ENCODE measurements at places on chromosomes 13 and 19. TPM values are rescaled to one million over a fixed set of nuclear protein-coding genes. Genes with fewer than 3 reads are reported as not detected.

MEF2B gene
- 0.17 TPM for polyA plus RNA-seq

PLPPR3 gene
- polyA plus RNA-seq: 0.08 TPM

DNA sequence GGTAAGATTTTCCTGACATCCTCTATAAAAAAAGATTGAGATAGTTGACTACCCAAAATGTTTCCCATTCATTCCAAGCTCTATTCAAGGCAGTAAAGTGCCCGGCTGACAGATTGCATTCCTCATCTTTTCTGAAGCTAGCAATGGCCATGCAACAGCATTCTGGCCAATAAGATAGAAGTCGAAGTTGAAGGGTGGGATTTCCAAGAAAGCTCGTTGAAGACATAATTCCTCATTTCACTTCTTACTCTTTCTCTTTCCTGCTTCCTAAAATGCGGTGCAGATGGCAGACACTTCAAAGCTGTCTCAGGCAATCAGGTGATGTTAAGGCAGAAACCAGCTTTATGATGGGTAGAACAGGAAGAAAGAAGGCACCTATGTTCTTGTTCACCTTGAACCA lies 13.4 kb upstream of the ALOX5AP start:
- no peak overlapping the region for H3K4me3 ChIP-seq
- DNase-seq: no peak
- no peak overlapping the region for H3K27ac ChIP-seq
- peaks cover 12% of the 10 kb centered on the region for H3K4me1 ChIP-seq
- H3K36me3 ChIP-seq: no peaks in the 10 kb centered on the region

DNA sequence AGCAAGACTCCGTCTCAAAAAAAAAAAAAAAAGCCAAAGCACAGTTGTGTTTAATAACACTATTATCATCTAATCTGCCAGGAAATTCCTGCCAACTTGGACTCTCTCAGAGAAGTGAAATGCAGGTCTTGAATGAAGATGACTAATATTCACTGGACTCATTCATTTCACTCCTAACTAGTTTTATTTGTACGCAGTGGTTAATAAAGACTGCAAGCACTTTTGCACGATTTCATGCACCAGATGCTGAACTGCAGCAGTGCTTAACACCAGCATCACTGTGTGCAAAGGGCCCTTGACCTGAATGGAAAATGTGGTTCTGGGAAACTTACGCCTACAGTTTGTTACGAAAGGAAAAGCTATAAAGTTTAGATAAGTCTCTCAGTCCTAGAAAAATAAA lies 63.3 kb downstream of the DHRS12 start:
- H3K36me3 ChIP-seq: peaks cover 20% of the 10 kb centered on the region
- no peaks in the 10 kb centered on the region for H3K27me3 ChIP-seq
- no peak for DNase-seq
- no peak overlapping the region for H3K4me3 ChIP-seq

DNA sequence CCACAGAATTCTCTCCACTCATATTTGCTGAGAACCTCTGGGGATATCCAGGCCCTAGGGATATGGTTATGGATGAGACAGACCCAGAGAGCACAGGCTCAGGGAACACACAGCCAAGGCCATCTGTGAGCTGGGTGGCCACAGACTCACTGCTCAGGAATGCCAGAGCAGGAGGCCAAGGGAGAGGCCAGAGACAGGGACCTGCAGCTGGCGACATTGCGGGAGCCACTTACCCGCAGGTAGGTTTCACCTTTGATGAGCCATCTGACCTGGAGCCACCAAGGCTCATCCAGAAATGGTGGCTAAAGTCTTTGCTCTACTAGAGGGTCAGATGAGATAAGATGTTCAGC lies 29.4 kb downstream of the CCNE1 start:
- H3K27ac ChIP-seq: no peak overlapping the region
- DNase-seq: no peak
- H3K4me3 ChIP-seq: no peak overlapping the region
- no peaks in the 10 kb centered on the region for H3K27me3 ChIP-seq
- peaks cover 32% of the 10 kb centered on the region for H3K4me1 ChIP-seq
- no peaks in the 10 kb centered on the region for H3K36me3 ChIP-seq

GRCh38 chr13:44903574-44903985 lies 85.7 kb downstream of the NUFIP1 start:
- no peaks in the 10 kb centered on the region for H3K4me1 ChIP-seq
- no peak overlapping the region for H3K4me3 ChIP-seq
- DNase-seq: no peak
- H3K27ac ChIP-seq: no peak overlapping the region
- no peaks in the 10 kb centered on the region for H3K36me3 ChIP-seq

DNA sequence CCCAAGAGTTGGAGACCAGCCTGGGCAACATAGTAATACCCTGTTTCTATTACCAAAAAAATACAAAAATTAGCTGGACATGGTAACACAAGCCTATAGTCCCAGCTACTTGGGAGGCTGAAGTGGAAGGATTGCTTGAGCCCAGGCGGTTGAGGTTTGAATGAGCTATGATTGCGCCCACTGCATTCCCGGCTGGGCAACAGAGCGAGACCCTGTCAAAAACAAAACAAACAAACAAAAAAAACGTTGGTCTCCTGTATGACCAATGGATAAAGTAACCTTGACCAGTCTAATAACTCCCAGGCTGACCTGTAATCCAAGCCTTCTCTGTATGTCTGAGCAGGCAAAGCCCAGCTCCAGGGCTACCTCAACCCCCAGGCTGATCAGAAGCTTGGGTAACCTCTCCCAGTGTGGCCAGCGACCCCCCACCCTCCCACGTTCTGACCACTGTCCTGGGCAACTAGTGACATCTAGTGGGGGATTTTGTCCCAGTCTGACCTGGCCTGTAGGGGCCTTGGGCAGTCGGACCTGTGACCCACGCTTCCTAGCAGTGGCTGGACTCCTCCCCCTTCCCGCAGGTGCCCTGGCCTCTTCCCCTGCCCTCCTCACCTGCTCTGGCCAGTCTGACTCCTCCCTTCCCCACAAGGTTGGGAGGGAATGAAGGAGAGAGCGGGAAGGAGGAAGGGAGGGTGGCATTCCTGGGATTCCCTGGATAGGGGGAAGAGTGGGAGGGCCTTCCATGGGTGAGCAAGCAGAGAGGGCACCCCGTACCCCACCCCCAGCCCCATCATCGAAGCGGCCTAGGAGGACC lies 1.0 kb upstream of the BCAM start:
- DNase-seq: peak; percentile 64
- H3K4me1 ChIP-seq: peaks cover 42% of the 10 kb centered on the region
- no peak overlapping the region for H3K27ac ChIP-seq
- no peak overlapping the region for H3K4me3 ChIP-seq
- no peaks in the 10 kb centered on the region for H3K27me3 ChIP-seq

GRCh38 chr13:33445476-33445875 lies 159.9 kb upstream of the STARD13 start:
- DNase-seq: no peak
- no peaks in the 10 kb centered on the region for H3K27me3 ChIP-seq
- no peak overlapping the region for H3K4me3 ChIP-seq
- H3K4me1 ChIP-seq: peaks cover 15% of the 10 kb centered on the region
- H3K36me3 ChIP-seq: no peaks in the 10 kb centered on the region
- no peak overlapping the region for H3K27ac ChIP-seq

DNA sequence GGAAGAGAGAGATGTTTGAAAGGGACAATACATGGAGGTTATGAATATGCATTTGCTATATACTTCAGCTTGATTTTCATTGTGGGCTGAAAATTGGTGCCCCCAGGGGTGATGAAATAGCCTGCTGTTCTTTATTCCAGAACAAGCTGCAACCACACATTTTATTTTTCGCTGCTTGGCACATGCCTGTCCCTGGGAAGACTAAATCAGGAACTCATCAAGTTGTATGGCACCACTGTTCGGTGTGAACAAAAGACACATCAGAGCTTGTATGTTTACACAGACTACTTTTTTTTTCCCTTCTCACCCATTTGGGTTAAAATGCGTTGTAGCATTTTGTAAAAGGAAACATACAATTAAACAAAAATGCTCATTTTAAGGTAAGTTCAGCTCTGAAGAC lies 230.7 kb downstream of the NALCN start:
- no peak for DNase-seq
- no peaks in the 10 kb centered on the region for H3K36me3 ChIP-seq
- H3K27ac ChIP-seq: no peak overlapping the region
- H3K4me3 ChIP-seq: no peak overlapping the region
- no peaks in the 10 kb centered on the region for H3K27me3 ChIP-seq

DNA sequence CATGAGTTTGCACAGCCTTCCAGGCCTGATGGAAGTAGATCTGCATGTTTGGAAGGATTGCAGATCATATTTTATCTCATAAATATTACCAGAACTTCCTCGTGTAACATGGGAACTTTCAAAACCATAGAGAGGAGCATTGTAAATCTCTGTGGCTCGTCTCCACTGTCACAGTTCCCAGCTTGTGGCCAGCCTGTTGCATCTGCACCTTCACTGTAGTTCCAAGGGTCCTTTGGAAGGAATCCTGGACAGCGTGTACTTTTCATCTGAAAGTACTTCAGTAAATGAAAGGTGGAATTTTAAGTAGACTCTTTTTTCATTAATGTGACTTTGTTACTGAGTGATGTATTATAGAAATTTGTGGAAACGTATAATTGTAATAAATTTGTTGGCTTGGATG lies 105.4 kb downstream of the ATP11A start:
- no peak overlapping the region for H3K27ac ChIP-seq
- H3K27me3 ChIP-seq: no peaks in the 10 kb centered on the region
- H3K36me3 ChIP-seq: no peaks in the 10 kb centered on the region
- no peaks in the 10 kb centered on the region for H3K4me1 ChIP-seq
- no peak for DNase-seq

DNA sequence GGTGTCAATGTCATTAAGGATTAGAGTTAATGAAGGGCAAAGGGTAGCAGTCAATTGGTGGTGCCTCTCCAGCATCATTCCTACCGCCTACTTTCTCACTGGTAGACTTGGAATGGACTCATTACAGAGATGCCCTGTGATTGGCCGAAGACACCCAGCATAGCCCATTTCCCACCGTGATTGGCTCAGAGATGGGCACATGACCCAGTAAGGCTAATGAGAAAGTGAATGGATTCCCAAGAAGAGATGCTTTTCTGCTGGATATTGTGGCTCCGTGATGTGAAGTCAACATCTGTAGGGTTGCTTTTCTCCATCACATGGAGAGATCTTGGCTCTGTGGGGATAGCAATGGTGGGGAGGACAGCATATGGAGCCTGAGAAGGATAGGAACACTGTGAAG lies 11.6 kb downstream of the VSIG10L start:
- H3K27ac ChIP-seq: no peak overlapping the region
- H3K4me3 ChIP-seq: no peak overlapping the region
- no peak for DNase-seq
- H3K36me3 ChIP-seq: no peaks in the 10 kb centered on the region
- no peaks in the 10 kb centered on the region for H3K4me1 ChIP-seq

DNA sequence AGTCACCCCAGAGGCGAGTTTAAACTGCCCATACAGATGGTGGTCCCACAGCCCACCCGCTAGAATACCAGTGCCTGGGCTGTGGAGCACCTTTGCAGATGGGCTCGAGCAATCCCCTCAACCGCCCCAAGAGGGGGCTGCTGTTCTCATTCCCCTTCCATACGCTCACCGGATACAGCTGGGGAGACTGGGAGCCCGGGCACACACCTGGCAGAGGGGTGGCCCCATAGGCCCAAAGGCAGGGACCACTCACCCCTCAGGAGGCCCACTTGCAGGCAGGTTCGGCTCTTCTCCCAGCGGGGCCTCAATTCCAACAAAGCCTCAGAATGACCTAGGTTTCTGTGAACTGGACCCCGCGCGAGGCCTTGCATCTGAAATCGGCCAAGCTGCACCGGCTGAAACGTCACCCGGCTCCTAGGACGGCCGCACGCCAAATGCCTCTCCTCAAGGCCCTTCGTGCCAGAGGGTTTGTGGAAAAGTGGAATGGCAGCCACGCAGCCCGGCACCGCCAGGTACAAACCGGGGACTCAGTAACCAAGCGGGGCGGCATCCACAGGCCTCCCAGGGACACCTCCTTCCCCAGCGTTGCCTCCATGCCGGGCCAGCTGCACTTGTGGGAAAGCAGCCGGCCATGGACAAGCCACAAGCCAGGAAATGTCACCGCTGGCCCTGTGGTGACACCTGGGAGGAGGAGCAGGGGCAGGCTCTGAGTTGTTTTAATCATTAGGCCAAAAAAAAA lies 18.7 kb downstream of the MLLT1 start:
- H3K36me3 ChIP-seq: peaks cover 27% of the 10 kb centered on the region
- no peaks in the 10 kb centered on the region for H3K27me3 ChIP-seq
- no peak overlapping the region for H3K27ac ChIP-seq
